ENCODE measurements at places on chromosomes 3 and 15.
A peak's percentile ranks its signal among the peaks of the same experiment; 100 is the strongest.

GRCh38 chr3:48564022-48564421, 441 bp upstream of the UCN2 start:
- no peak for DNase-seq

DNA sequence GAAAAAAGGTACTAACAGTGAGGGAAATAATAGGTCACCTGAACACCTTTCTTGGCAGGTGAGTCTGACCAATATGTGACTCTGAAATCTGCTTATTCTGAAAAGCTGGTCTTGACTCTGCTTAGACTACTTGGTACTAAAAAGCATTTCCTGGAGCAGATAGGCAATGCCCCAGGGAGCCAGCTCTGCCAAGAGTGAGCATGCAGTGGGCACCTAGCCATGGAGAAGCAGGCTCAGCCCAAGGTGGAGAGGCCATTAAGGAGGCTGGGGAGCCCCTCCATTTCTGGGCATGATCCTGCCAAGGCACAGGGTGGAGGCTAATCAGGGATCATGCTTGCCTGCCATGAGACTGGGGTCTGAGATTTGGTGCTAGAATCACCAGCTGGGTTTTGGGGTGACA, 1.6 kb upstream of the LTF start:
- DNase-seq = no peak

GRCh38 chr3:129333891-129334290, 55.2 kb downstream of the HMCES start:
- no peak for DNase-seq

DNA sequence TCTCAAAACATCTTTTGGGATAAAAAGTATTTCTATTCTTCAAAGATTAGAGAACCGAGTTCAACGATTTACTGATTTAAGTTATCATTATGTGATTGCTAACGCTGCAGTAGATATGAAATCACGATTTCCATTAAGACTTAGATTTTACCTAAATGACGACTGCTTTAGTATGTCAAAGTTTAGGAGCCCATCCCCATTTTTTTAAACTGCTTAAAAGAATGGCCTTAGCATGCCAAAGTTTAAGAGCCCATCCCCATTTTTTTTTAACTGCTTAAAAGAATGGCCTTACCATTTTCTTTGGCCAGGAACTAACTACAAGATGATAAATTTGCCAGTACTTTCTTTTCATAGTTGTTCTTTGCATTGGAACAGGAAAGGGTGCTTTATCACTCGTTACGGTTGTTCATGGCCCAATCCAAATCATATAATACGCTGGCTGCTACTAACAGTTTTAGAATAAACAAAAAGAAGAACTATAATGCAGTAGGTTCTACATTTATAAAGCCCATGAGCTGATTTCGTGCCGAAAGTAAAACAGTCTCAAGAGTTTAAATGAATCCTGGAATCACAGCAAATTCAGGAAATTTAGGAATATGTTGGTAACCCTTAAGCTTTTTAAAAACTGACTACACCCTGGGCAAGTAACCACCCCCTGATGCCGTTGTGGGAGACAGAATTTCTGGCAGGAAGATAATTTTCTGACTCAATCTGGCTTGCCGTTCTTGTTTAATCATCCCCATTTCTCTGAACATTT, 869 bp upstream of the TSC22D2 start:
- peak; percentile 48 for DNase-seq

DNA sequence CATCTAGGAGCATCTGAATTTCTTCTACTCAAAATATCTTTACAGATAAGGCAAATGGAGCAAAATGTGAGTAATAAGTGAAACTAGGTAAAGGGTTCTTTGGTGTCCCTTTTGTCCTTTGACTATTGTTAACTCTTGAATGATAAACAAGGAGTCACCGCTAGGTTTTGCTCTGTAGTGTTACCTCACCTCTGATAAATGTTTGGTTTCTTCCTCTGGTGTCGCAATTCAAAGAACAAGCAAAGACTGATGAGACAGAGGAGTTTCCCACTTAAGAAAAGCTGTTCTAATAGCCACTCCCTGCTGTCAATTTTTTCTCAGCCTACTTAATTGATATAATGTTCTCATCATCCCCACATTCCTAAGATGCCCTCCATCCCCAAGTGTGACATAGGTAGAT, 925.9 kb downstream of the IGSF11 start:
- DNase-seq = no peak

DNA sequence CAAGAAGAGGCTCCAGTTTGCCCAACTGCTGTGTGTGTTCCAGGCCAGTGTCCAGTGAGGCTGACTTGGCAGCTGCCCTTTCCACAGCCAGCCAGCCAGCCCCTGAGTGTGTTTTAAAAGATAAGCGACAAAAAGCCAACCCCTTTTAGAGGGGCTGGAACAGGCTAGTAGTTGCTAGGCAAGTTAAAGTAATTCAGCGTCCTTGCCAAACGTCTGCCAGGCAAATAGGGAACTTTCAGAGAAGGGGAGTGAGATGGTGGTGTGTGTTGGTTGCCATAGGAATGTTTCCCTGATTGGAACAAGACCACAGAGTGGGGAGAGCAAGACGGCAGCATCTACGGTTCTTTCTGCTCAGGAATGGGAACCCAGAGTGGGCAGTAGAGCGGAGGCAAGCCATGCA, 86.3 kb downstream of the TMEM108 start:
- peak; percentile 82 for DNase-seq

DNA sequence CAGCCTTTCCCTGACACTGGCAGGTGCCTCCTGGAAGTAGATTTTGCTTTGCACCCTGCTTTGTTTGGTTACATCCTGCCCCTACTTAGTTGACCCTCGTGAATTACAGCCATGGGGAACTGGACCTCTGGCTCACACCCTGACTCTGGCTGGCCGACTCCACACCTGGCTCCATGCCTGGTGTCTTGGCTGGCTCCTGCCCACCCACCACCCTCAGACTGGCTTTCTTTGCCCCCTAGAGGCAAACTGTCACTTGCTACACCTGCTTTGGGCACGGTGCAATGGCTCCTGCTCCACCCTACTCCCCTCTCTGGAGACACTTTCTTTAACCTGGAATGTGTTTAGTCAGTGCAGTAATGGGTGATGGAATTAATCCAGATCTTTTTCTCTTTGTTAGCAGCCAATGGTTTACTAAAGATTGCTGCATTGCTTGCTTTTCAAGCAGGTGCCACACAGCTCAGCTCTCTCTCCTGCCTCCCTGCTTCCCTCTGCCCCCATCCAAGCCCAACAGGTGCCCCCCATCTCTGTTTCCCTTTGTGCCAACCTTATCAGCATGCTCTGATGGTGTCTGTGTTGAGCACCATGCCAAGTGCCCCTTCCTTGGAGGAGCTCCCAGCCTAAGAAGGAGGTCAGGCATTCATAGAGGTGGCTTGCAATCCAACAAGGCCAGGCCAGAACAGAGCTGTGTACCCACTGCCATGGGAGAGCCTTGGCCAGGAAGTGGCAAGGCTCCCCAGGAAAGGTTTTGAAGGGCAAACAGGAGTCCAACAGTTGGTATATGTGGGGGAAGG, 38.4 kb downstream of the RASGRF1 start:
- DNase-seq = no peak

DNA sequence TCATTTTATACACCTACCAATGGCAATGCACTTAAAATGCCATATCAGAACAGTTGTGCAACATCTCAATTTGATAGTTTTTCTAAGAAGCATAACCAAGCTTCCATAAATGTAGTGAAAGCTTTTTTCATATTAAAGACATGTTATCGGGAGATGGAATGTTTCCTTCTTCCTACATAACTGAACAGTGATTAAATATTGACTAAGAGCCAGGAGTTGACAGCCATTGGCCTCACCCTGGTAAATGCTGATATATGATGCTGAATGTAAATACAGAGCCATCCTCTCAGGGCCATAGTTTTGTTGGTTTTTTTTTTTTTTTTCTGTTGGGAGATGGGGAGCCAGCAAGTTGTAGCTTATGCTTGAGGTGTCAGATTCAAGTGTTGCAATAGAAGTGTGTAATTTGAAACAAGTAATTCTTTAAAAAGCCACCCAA, 203.3 kb upstream of the IL12A start:
- no peak for DNase-seq

- no peak for DNase-seq
These were observed 37.2 kb upstream of the SLCO2A1 start for GRCh38 chr3:134066651-134067530.

DNA sequence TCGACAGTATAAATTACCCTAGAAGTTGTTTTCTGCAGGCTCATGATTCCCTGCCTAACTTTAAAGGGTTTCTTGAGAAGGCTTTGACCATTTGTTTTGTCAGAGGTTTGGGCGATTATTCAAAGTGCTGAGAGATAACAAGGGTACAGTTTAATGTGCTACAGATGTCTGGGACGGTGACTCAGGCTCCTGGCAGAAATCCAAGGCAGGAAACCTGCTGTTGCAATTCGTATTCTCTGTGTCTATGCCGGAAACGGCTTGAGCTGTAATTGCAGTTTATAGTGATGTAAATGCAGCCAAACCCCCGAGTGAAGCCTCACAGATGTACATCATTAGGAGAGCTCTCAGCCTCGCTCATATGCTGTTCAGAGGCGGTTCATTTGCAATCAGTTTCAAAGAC, 65.6 kb downstream of the SYNPR start:
- DNase-seq = peak; percentile 92

DNA sequence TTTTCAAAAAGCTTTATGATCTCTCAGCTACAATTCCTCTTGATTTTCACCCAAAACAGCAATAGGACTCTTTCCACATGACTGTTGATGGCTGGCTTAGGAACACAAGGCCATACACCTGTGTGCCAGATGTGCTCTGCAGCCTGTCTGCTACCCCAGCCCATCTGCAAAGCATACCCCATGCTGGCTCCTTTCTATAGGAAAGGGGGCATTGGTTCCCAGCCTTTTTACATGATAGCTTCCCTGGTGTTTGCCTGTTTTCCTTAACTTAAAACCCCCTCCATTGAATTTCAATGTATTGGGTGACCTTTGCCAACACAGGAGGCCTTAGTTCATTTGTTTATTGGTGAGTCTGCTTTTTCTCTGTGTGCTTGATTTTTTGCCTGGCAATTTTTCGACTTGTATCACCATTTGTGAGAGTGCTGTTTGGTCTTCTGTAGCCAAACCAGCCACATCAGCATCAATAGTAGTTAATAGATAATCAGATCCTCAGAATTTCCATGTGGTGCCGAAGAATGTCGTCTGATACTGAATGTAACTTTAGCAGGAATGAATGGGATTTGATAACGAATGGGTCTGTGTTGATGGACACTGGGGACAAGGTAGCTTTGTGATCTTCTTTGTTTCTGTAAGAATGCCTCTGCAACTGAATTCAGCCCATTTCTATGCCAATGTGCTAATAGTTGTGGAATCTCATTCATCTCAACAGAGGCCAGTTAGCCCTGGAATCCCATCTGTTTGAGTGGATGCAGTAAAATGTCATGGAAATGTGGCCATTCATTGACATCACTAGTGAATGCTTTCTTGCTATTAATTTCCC, 272.2 kb upstream of the RARB start:
- no peak for DNase-seq

GRCh38 chr15:29045717-29046116, 159.9 kb downstream of the APBA2 start:
- DNase-seq = no peak

- DNase-seq = no peak
These were observed 13.6 kb upstream of the ZNF774 start for GRCh38 chr15:90338532-90338931.

DNA sequence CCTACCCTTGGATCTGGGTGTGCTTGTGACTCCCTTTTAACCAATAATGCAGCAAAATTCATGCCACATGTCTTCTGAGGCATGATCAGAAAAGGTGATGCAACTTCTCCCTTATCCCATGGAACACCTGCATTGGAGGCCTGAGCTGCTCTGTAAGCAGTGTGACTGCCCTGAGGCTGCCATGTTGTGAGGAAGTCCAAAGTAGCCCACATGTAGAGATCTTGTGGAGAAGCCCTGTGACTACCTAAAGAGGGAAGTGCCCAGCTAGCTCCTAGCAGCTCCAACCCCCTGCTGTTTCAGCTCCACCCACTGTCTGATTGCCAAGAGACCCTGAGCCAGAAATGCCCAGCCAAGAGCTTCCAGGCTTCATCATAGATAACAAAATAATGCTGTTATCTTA, 6.4 kb upstream of the NR1D2 start:
- DNase-seq = no peak

- DNase-seq = no peak
These were observed 13.3 kb upstream of the TMEM87A start for GRCh38 chr15:42286445-42287029.

- DNase-seq = no peak
These were observed 942.8 kb upstream of the CFAP20DC start for GRCh38 chr3:59992578-59992977.

DNA sequence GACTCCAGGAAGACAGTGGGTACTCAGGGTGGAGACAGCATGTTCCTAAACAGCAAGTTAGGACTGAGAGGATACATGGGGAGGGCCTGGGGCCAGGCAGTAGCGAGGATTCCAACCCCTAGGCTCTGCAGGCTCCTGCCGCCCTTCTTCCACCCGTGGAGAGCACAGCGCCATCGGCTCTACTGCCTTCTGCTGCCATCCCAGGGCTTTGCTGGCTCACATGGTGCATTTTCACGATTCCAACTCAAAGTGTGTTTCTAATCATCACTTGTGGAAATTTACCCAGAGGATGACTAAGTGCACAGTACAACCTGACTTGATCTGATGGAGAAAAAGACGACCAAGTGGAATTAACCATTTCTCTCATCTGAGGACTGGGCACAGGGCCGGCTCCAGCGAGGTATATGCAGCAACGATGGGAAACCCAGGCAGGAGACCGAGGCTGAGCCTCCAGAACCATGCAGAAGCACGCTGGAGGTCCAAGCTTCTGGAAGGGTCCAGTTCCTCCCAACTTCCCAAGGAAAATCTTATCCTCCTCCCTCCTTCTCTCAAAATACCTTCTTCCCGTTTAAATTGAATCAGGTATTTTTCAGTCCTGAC, 104.6 kb downstream of the LRIG1 start:
- DNase-seq = no peak

- DNase-seq = peak; percentile 98
These were observed 457.5 kb upstream of the ALCAM start for GRCh38 chr3:104909198-104909597.

DNA sequence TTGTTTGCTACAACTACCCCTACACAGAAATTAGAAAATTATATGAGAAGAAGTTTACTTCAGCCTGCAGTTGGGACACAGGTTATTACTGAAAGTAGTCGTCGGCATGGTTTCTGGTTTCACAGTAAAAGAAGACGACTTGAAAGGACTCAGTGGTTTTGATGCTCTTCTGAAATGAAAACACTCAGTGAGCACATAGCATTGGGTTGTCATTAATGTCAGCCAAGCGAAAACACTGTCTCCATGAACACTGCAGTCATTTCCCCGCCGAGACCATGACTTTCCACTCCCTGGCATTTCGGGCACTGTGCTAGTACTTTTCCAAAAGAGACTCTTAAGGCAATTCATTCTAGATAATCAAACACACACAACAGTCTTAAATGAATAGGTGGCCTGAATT, 69.2 kb upstream of the ICE2 start:
- DNase-seq = no peak

- DNase-seq = no peak
These were observed 103.4 kb downstream of the MINAR1 start for GRCh38 chr15:79535536-79535935.

GRCh38 chr3:168991803-168992202, 671.7 kb downstream of the MECOM start:
- DNase-seq = no peak

- no peak for DNase-seq
These were observed 29.0 kb downstream of the PPARG start for GRCh38 chr3:12317914-12318313.
